H9 (cell line): ENCODE measurements at places on chromosomes 3 and 15. TPM values are rescaled to one million over a fixed set of nuclear protein-coding genes. Genes with fewer than 3 reads are reported as not detected.
A peak's percentile ranks its signal among the peaks of the same experiment; 100 is the strongest.

KIF15 gene
- total RNA-seq = 25.0 and 25.8 TPM in 2 replicates

IL20RB gene
- 1.5 TPM in 2 replicates for total RNA-seq

PLSCR2 gene
- not detected in 2 replicates for total RNA-seq

FRMD5 gene
- 3.8 and 3.9 TPM in 2 replicates for total RNA-seq

GCNT3 gene
- not detected in 2 replicates for total RNA-seq

ISLR gene
- total RNA-seq = 0.11 and 0.35 TPM in 2 replicates

TRIM59 gene
- total RNA-seq = 44.9 and 47.6 TPM in 2 replicates

GRCh38 chr3:29605845-29606244, 325.0 kb downstream of the RBMS3 start:
- DNase-seq = no peak

- DNase-seq = no peak
These were observed 921.0 kb upstream of the ROBO1 start for GRCh38 chr3:80688814-80689213.

- no peak for DNase-seq
These were observed 88.7 kb downstream of the DMXL2 start for GRCh38 chr15:51533672-51534398.

- no peak for DNase-seq
These were observed 1146.4 kb downstream of the NAALADL2 start for GRCh38 chr3:176005564-176005963.

DNA sequence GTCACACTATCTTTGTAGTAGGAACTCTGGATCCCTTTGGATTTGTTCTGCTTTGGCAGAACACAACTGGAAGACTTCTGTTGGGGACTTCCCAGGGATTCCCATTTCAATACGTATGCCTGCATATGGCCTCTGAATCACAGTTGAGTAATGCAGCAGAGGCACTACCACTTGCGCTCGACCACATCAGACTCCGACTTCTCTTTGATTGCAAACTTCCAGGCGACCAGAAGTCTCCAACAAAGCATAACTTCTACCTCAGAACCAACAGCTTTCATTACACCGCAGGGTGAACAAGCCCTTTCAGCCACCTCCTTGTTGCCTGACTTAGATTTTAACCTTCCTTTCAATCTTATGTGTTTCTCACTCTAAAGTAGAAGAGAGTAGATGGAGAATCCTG, 924.4 kb downstream of the IGSF11 start:
- no peak for DNase-seq

DNA sequence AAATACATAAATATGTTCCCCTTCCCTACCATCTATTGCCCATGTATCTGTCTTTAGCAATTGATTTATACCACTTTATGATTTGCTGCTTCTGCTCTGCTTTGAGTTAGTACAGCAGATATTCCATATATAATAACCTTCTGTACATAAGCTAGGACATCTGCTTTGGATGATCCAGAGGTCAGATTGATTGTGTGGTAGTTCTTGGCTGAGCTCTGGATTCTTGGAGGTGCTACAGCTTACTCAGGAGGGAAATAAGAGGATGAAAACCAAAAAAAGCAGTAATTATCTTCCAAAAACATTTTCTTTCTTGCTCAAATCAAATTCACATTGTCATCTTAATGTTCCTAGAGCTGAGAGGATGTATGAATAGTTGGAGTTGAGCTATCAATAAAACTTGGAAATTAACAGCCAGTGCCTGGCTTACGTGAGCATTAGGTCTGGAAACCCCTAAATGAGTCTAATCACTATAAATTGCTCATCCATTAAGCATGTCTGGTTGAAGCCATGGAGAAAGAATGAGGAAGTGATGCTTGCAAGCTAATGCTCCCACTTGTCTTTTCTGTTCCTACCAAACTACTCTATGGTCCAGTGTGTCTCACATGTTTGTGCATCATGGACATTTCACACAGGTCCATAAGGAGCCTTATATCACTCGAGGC, 36.3 kb upstream of the TMEM42 start:
- DNase-seq = no peak

GRCh38 chr3:188133646-188134045, 20.3 kb upstream of the LPP start:
- no peak for DNase-seq

- peak; percentile 62 for DNase-seq
These were observed 68.9 kb downstream of the KLF15 start for GRCh38 chr3:126288314-126288713.

GRCh38 chr3:172144601-172145000, 105.2 kb downstream of the FNDC3B start:
- no peak for DNase-seq

DNA sequence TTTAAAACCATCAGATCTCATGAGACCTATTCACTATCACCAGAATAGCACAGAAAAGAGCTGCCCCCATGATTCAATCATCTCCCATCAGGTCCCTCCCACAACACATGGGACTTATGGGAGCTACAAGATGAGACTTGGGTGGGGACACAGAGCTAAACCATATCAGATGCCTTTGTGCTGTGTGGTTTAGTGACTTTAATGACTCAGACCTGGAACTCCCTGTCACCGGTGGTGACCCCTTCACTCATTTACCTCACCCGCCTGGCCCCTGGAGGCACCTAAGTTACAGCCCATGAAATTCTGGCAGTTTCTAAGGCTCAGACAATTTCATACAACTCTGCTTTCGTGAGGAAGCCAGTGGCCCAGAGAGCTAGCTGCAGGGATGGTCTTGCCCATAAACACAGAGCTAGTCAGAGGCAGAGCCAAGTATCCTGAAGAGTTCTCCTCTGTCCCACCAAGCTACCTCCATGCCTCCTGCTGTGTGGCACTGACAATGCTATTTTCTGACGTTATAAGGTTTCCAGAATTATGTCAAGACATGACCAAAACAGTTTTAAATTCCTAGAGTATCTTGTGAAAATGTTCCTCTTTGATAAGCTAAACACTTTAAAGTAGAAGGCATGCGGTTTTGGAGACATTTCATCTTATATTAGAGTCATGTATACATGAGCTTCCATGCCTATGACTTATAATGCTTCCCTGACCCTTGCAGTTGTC, 231.1 kb upstream of the IL12A start:
- no peak for DNase-seq

- DNase-seq = no peak
These were observed 11.1 kb downstream of the RAP2B start for GRCh38 chr3:153172796-153173757.

GRCh38 chr15:41462084-41462795, 31.4 kb upstream of the ITPKA start:
- no peak for DNase-seq

- peak; percentile 52 for DNase-seq
These were observed 177.5 kb downstream of the RORA start for GRCh38 chr15:61051569-61052031.

GRCh38 chr15:58065445-58066041, at the start of gene ALDH1A2:
Gene ALDH1A2, minus strand, starts transcription at chr15:58065711. Its CDS starts 61 bp downstream, at chr15:58065650.
- DNase-seq = peak; percentile 62

DNA sequence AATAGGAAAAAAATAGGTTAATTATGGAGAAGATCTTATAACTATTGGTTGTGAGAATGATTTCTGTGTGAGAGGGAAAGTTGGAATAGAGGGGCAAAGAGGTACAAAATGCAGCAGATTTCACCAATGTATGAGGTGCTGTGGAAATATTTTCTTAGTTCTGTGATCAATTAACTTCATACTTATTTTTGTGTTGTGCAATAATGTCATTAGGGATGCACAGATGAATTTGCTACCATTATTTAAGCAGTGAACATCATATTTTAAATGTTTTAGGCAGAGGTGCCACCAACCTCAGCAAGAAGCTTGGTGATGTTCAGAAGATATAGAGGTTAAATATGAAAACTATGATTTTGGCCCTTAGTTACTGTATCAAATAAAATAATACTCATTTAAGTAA, 21.6 kb downstream of the MBNL1 start:
- DNase-seq = no peak

DNA sequence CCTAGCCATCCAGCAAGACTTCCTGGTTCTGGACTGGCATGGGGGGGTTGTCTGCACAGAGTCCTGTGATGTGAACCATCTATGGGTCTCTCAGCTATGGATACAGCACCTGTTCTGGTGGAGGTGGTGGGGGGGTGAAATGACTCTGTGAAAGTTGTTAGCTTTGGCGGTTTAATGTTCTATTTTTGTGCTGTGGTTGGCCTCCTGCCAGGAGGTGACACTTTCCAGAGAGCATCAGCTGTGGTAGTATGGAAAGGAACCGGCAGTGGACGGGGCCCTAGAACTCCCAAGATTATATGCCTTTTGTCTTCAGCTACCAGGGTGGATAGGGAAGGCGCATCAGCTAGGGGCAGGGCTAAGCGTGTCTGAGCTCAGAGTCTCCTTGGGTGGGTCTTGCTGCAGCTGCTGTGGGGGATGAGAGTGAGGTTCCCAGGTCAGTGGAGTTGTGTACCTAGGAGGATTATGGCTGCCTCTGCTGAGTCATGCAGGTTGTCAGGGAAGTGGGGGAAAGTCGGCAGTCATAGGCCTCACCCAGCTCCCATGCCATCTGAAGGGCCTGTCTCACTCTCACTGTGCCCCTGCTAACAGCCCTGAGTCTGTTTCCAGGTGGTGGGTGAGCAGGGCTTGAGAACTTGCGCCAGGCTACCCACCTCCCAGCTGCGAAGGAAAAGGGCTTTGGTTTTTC, 7.1 kb upstream of the LARS2 start:
- no peak for DNase-seq
